DMS53 (cell line): ENCODE measurements at places on chromosomes 5 and 9.

DNA sequence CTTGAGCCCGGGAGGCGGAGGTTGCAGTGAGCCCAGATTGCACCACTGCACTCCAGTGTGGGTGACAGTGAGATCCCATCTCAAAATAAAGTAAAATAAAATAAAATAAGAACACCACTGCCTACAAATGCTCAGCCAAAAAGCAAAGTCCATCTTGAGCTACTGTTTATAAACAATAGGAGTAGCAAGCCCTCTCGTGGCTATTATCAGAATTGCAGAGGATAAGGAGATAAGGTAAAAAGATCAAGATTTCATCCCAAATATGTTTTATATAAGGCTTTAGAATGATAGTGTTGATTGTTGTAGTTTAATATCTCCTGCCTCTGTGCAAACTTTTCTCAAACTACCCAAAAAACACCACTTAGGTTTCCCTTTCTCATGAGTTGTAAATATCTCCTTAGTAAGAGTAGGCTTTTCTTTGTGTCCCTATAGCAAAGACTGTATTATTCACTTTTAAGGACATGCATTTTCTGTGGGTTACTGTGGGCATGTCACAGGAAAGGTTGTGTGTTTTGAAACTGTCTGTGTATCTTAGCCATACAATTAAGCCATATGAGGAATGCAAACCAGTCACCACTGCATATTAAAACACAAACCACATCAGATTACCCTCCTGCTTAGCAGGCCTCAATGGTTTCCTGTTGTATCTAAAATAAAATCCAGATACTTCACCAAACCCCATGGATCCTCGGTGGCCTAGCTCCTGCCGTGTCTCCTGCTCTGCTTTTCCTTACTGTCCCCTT is 31.8 kb upstream of the CKS2 start:
- peak; percentile 63 for DNase-seq

GRCh38 chr9:134174526-134175290 is 10.3 kb upstream of the RNU6ATAC start:
- no peak for DNase-seq

DNA sequence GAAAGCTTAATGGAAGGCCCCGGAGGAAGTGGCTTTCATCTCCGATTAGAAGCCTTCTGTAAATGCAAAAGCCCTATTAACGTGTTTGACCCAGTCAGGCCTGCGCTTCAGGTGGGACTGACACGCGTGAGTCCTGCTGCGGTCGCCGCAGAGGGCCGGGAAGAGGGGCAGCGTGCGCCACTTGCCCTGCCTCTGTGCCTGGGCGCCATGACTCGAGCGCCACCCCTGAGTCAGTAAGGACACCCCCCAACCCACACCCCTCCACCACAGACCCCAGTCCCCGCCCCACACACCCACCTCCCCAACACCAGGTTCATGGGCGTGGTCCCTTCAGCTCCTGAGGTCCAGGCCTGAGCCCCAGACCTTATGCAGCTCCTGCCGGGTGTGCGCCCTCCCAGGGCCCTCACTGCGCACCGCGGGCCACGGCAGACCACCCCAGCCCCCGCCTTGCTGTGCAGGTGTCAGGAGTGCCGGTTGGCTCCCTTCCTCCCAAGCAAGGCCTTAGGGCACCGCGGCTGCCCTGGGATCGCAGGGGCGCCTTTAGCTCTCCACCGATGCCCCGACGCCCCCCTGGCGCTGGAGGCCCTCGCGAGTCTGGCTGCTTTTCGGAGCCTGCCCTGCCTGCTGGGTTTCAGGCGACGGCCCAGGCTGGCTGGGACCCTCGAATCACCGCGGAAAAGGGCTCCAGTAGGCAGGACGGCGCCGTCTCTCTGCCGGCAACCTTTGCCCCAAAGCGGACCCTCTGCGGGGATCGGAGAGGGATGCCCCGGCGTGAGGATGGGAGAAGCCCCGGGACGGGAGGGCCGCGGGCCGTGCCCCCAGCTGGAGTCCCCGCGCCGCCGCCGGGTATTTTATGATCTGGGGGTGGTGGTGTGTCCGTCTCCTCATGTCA is 625 bp upstream of the OLFM1 start:
- DNase-seq = no peak

DNA sequence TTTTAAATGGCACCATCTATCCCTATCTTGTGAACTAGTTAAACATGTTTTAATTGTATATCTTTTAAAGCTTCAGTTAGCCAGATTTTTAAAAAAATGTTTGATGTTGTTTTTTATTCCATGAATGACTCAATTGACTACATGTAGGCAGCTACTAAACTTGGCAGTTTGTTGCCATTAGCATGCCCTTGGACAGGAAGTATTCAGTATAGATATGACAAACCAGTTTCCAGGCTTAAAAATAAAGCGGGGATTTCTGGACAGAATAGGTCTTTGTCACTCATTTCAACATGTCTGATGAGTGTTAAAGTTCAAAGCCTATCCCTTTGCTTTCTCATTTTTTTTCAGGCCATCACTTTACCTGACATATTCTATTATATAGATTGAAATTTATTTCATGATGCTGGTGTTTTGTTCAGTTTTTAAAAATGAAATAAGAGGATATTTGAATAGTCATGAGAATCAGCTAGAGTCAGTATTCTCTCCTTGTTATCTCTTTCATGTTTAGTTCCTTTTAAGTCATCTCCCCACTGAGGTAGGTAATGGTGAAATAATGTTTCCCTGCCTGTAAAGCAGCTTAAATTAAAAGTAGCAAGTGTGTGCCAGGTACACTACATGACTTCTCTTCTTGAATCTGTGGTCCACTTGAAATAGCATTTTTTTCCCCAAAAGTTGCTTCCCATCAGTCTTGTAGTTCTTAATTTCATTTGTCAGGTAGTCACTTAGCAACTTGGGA is 11.9 kb downstream of the TNFAIP8 start:
- no peak for DNase-seq

DNA sequence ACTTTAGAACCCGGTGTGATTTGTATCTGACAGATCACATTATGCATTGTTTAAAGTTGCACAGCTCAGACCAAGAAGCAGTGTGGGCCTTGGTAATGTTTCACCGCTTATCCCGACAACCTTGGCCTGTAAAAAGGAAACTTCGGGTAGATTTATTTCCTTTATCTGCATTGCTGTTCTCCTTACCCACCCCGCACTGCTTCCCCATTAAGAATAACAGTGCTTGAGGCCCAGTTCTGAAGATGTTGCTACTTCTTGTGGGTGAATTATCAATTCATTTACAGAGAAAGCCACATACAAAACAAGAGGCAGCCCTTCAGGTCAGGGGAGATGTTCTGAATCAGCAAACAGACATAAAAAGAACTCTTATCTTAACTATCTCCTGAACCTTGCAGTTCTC is 8.4 kb downstream of the SMARCA2 start:
- DNase-seq = no peak

GRCh38 chr9:21160178-21160577 is 6.3 kb downstream of the IFNA21 start:
- peak; percentile 1 for DNase-seq

DNA sequence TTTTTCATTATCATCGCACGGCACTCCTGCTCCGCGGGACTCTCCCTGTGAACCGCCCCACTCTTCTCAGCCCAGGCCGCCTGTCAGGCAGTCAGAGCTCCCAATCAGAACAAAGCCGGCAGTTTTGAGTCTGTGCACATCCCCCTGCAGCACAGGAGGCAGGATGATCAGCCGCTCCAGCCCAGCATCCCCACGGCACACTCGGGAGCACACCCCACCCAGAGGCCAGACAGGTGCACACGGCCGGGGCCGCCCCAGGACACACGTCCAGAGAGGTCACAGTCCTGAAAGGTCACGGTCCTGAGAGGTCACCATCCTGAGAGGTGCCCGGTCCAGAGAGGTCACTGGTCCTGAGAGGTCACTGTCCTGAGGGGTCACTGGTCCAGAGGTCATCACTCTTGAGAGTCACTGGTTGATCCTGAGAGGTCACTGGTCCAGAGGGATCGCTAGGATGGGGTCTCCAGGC is 8.4 kb downstream of the TPPP start:
- DNase-seq = no peak

DNA sequence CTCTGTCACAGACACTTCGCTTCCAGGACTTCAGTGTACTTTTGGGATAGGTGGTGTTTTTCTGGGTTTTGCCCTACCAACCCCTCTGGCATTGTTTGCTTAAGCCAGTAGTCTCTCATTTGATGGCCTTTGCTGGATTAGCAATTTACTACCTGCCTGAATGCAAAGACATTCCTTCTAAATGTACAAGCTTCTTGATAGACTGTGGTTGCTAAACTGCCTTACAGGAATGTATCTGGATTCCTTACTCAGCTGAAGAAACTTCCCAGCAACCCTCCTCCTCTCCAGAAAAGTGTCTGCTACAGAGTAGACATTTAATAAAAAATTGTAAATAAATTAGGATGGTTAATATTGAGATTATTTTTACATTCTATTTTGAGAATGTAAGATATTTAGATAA is 1916.7 kb downstream of the EFNA5 start:
- DNase-seq = no peak

GRCh38 chr5:68500813-68501212 is 285.3 kb downstream of the PIK3R1 start:
- DNase-seq = no peak

- DNase-seq = no peak
Measured at GRCh38 chr9:68750786-68751185, 45.7 kb downstream of the PIP5K1B start.

DNA sequence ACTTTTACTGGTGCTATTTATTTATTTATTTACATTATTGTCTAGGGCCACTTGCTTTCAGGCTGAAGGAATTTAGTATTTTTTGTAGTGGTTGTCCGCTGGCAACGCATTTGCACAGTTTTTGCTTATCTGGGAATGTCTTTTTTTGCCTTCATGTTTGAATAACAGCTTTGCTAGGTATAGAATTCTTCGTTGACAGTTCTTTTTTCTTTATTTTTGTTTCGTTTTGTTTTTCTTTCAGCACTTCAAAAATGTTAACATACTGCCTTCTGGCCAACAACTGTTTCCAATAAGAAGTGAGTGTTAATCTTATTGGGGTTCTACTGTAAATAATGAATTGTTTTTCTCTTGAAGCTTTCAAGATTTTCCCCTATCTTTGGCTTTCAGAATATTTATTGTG is 252.7 kb upstream of the TARS1 start:
- DNase-seq = no peak

DNA sequence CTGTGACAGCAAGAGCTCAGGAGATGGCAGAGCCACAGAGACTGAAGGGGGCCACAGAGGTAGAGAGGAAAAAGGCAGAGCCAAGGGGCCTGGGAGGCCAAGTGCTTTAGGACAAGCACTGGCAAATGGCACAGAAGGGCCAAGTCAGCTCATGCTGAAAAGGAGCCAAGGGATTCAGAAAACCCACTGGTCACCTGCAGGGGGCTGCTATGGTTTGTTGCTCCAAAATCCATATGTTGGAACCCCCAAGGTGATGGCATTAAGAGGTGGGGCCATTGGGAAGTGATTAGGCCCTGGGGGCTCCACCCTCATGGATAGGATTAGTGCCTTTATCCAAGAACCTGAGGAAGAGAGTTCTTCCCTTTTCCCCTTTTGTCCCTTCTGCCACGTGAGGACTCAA is 165.4 kb downstream of the ARSB start:
- no peak for DNase-seq

DNA sequence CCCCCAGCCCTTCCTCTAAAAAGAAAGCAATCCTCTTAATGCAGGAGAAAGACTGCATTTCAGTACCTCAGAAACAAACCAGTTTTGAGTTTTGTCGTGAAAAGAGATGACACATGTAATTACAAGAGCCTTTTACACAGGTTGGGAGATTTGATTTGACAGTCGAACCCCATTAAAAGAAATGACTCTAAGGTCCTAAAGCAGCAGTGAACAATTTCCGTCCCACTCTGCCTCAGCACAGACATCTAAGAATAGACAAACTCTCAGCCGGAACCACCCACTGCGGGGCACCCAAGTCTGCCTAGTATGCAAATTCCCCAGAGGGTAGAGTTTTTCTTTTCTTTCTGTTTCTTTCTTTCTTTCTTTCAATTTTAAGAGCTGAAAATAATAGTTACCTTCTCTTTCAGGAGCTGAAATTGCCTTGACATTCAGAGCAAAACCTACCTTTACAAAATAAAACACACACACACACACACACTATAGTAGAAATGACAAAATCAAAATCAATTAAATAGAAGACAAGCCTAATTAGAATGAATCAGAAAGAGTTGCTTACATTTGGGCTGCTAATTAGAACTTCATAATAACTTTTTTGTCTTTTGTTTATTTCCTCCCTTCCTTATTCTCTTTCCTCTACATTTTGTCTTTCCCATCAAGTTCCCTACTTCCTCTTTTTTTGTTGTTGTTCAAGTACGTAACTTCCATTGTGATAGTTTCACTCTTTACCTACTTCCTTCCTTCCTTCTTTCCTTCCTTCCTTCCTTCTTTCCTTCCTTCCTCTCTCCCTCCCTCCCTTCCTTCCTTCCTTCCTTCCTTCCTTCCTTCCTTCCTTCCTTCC is 65.1 kb downstream of the BASP1 start:
- no peak for DNase-seq

- peak; percentile 21 for DNase-seq
Measured at GRCh38 chr9:72984226-72984947, 31.5 kb upstream of the ALDH1A1 start.

GRCh38 chr9:20630241-20630943 is 8.1 kb upstream of the MLLT3 start:
- no peak for DNase-seq

- peak; percentile 53 for DNase-seq
Measured at GRCh38 chr9:111897601-111898137, 1.1 kb downstream of the UGCG start.

DNA sequence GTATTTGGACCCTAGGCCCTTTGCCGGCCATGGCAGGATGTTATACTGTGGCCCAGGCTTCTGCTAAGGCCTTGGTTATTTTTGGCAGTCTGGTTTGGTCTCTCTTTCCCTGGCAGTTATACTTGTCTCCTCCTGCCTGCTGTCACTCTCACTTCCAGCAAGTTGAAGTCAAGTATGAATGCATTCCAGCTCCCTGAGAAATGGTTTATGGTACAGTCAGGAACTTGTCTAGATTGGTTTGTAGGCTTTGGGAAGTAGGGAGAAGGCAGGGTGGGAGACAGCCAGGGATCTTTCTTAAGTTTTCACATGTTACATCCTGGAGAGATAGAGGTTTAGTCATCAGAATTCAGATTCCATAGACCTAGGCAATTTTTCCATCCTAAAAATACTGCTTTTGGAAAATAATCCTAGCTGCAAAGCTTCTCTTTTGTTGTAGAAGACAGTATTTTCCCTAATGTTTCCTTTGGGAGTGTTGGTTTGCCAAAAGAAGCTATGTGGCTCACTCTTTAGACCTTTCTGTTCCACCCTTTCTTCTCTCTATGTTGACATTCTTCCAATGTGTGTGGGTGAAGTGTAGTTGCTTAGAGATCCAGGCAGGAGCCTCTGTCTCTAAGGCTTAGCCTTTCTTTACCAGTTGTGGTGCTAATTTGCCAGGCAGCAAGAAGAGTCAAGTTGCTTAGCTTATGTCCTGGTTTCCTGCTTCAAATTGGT is 2.5 kb upstream of the KDM3B start:
- DNase-seq = no peak

- DNase-seq = no peak
Measured at GRCh38 chr5:115417076-115417475, 120.6 kb upstream of the CCDC112 start.
